ENCODE measurements at places on chromosomes 5 and 9. TPM values are rescaled to one million over a fixed set of nuclear protein-coding genes. Genes with fewer than 3 reads are reported as not detected.
A peak's percentile ranks its signal among the peaks of the same experiment; 100 is the strongest.

Gene WNK2
- total RNA-seq: 0.70 TPM

Gene F12
- total RNA-seq: 6.5 TPM

Gene HINT2
- 69.2 TPM for total RNA-seq

Gene HRCT1
- not detected for total RNA-seq

Gene CD14
- not detected for total RNA-seq

Gene PMPCA
- total RNA-seq: 62.7 TPM

Gene HSPA9
- 505 TPM for total RNA-seq

Gene PIP5KL1
- total RNA-seq: 4.4 TPM

DNA sequence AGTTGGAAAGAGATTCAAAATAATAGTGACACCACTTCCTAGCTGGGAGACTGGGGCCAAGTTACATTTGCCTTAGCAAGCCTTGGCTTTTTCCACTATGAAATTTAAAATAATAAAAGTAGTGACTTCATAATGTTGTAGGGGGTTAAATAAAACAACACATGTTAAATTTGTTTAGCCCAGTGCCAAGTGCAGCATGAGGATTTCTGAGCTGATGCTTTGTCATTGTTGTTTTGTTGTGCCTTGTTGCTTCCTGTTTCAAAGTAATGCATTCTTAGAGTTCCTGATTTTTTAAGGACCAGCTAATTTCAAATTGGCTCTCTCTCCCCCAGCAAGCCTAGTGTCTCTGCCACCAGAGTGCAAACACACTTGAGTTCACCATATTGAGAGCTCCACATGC, 270.7 kb upstream of the PAPPA start:
- no peak for DNase-seq

DNA sequence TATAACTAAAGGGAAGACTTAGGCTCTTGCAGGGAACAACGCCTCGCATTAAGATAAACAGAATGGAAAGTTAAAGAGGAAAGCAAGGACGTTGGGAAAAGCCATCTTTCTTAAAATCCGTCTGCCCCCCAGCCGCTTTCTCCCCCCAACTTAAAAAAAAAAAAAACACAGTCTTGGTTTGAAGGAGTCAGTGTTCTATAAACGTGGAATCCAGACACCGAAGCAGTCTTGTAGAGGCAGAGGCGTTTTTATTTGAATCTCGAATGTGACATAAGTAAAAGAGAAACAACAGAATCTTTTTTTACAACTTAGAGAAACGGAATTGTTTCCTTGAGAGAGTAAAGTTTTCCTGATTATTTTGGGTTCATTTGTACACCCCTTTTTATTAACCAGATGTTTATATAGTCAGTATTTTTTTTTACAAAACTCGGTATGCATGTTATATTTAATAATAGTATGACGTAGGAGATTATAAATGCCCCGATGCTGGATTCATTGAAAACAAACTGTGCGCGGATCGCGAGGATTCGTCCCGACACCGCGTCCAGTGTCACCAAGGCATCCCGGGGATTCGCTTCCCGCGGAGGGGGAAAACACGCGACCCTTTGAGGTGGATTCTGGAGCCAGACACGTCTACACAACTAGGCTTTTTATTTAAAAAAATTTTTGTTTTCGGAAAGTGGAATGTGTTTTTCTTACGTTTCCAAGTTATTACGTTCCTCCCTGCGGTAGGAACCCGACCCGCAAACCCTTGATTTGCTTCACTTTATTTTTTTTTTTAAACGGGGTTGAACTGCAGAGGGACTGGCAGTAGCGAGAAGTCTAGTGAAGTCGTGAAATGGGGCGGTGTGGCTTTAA, 6.7 kb downstream of the PTCH1 start:
- no peak for DNase-seq

DNA sequence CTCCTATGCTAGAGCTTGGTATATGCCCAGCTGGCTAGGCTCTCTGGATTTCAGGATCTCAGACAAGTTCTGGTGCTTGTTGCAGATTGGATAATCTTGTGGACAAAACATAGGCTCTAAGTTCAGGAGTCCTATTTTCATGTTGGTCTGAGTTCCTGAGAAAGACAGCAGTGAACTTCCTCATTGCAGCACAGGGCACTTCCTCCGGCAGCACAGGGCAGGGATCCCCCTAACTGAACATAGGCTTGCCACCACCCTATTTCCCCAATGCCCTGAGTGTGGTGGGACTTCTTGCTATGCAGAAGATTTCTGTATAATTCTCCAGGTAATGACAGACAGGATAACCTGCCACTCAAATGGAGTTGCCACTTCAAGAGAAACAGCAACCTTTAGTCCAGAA, 220.1 kb downstream of the PIK3R1 start:
- no peak for DNase-seq

- no peak for DNase-seq
Observed at GRCh38 chr9:1231998-1232919, 182.1 kb downstream of the DMRT2 start.

DNA sequence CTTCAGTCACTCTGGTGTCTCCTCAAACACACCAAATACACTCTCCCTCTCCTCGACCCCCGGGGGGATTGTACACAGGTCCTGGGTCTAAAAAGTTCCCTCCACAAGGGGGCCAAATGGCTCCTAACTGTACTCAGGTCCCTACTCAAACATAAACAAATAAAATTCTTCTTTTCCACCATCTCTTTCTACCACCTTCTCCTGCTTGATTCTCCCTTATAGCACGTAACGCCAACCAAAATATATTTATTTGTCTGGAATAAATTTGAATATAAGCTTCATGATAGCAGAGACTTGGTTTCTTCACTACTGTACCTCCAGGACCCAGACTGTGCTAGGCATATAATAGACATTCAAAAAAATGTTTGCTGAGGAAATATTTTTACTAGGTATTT, 21.4 kb downstream of the ZNF608 start:
- DNase-seq: no peak

DNA sequence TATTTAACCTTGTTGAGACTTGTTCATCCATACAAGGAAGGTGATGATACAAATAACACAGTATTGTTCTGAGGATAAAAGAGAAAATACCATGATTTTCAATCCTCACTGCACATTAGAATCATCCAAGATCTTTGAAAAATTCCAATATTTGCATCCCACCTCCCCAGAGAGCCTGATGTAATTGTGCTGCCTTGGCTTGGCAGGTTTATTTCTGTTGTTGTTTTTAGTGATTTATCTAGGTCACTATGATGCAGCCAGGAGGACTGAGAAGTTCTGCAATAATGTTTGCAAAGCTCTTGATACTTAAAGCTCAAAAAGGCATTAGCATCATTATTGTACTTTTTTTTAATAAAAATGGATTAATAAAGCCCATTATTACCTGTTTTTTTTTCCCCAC, 67.0 kb upstream of the NMUR2 start:
- DNase-seq: no peak

DNA sequence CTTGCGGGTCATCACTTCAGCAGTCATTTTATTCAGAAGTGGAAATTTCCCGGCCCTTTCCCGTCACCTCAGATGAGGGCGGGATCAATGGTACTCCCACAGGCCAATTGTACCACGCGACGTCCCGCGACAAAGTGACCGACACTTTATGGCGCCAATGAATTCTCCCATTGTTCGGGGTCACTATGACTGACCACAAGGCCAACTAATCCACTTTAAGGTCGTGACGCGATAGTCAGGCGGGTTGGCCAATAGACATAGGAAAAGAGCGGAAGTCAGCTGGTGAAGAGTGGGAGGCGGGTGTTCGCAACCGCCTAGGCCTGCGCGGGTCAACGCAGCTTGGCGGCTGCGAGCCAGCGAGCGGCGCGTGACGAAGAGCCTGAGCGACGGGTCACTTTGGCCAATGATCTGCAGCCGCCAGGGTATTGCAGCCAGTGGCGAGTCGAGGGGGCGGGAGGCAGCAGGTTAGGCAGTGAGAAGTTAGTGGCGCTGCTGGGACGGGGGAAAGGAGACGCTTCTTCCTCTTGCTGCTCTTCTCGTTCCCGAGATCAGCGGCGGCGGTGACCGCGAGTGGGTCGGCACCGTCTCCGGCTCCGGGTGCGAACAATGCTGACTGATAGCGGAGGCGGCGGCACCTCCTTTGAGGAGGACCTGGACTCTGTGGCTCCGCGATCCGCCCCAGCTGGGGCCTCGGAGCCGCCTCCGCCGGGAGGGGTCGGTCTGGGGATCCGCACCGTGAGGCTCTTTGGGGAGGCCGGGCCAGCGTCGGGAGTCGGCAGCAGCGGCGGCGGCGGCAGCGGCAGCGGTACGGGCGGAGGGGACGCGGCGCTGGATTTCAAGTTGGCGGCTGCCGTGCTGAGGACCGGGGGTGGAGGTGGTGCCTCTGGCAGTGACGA, at the start of gene ANKHD1:
TSS of gene ANKHD1 (plus strand) at position 472 of the 896 bp plus-strand sequence. CDS start at position 607, 135 bp downstream.
- peak; percentile 94 for DNase-seq

GRCh38 chr9:38000735-38001134, 68.3 kb downstream of the SHB start:
- DNase-seq: no peak

GRCh38 chr5:109281136-109281690, 128.6 kb downstream of the PJA2 start:
- DNase-seq: no peak

GRCh38 chr5:22928821-22929482, 75.8 kb upstream of the CDH12 start:
- DNase-seq: no peak

DNA sequence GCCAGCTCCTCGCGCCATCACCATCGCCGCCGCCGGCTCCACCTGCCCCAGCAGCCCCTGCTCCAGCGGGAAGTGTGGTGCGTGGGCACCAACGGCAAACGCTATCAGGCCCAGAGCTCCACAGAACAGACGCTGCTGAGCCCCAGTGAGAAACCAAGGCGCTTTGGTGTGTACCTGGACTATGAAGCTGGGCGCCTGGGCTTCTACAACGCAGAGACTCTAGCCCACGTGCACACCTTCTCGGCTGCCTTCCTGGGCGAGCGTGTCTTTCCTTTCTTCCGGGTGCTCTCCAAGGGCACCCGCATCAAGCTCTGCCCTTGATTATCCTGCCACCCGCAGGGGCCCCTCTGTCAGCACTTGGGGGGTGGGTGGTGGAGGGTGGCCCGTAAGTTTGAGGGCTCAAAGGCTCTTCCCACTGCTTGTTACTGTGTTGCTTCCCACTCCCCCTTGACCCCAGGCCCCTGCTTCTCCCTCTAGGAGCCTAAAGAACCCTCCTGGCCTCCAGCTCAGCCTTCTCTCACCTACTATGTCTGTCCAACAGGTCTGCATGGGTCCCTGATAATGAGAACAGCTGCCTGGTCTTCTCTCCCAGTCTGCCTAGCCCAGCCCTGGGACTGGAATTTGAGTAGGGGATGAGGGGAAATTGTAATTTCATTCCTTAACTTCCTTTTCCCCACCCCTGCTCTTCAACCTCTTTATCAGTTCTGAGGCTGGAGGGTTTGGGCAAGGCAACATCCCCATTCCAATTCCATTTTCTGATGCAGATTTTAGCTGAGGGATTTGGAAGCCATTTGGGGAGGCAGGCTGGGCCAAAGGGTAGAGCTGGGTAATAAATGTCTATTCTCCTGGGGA, 9.0 kb downstream of the RACK1 start:
- DNase-seq: no peak

GRCh38 chr5:89297066-89297465, 414.1 kb upstream of the MEF2C start:
- peak; percentile 5 for DNase-seq

- no peak for DNase-seq
Observed at GRCh38 chr9:106575823-106576222, 287.1 kb upstream of the ZNF462 start.

DNA sequence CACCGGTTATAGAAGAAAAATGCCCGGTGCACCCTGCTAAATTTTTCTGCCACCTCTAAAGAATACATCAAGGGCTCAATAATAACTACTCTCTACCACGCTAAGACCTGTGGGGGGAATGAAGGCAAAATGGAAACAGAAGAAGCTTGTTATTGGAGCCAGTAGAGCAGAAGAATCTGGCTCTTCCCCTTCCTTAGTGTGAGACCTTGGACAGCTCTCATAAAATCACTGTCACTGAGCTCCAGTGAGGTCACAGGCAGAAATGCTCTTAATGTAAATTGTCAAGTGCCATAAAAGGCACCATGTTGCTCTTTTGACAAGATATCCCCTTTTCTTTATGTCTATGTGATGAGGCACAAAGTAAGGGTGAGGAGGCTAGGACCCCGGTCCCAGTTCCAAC, 74.4 kb downstream of the ASTN2 start:
- no peak for DNase-seq

- DNase-seq: no peak
Observed at GRCh38 chr5:160324886-160325285, 12.5 kb upstream of the CCNJL start.

GRCh38 chr5:123512611-123513461, 859 bp downstream of the CSNK1G3 start:
- peak; percentile 54 for DNase-seq

DNA sequence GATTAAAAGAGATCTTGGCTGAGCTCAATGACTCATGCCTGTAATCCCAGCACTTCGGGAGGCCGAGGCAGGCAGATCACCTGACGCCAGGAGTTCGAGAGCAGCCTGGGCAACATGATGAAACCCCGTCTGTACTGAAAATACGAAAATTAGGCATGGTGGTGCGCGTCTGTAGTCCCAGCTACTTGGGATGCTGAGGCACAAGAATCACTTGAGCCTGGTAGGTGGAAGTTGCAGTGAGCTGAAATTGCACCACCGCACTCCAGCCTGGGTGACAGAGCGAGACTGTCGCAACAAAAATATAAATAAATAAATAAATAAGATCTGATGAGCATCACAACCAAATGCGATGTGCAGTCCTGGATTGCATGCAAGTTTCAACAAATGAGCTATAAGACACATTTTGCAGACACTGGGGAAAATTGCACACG, 8.7 kb upstream of the ENG start:
- DNase-seq: no peak

- DNase-seq: no peak
Observed at GRCh38 chr9:69444791-69445190, 119.8 kb downstream of the ENTREP1 start.

GRCh38 chr5:1486271-1486670, 37.5 kb downstream of the LPCAT1 start:
- no peak for DNase-seq

DNA sequence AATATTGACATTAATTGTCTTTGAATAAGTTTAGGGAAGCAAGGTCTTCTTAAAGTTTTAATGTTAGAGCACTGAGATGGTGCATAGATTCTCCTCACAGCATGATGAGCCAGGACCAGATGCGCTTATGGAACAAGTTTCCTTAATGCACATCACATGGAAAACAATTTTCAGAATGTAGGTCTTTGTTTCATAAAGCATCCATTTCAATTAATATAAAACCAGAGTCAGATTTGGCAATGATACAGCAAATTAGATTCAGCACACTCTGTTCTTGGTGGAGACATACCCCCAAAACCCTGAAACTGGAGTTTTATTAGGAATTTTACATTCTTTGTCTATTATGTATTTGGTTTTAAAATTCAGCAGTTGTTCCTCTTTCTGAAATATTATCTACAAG, 402.1 kb upstream of the SEMA6A start:
- no peak for DNase-seq

GRCh38 chr9:132235894-132236661, 74.2 kb downstream of the NTNG2 start:
- DNase-seq: peak; percentile 80

- DNase-seq: no peak
Observed at GRCh38 chr9:110688329-110688728, 19.7 kb downstream of the MUSK start.

GRCh38 chr5:119328753-119329602, 26.8 kb upstream of the TNFAIP8 start:
- peak; percentile 68 for DNase-seq
